ENCODE measurements at places on chromosomes 3 and 15.

- no peak for DNase-seq
These were observed 772 bp downstream of the FAM81A start for GRCh38 chr15:59438625-59439290.

GRCh38 chr3:103082501-103082900 lies 647.7 kb downstream of the ZPLD1 start:
- DNase-seq = no peak

DNA sequence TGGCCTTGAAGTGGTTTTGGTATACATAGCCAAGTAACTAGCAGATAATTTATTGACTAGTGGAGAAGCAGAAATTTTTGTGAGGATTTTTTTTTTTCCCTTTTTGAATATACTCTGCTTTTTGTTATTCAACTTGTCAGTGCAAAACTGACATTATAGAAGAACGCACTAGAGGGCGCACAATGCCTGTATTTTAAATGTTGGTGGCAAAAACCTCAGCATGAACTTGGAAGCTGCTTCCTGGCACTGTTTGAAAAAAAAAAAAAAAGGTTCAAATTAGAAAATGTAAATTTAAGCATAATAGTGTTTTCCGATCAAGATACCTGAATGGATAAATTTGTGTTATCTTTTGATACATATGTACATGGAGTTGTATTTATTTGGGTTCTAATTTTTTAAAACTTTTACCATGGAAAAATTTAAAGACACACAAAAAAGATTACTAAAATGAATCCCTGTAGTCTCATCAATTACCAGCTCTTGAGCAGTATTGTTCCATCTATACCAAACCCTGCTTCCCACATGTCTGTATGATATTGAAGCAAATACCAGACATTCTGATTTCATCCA lies 56.0 kb downstream of the SLC25A26 start:
- DNase-seq = peak; percentile 24

GRCh38 chr3:86993704-86994103 lies 2.8 kb upstream of the VGLL3 start:
- DNase-seq = no peak

DNA sequence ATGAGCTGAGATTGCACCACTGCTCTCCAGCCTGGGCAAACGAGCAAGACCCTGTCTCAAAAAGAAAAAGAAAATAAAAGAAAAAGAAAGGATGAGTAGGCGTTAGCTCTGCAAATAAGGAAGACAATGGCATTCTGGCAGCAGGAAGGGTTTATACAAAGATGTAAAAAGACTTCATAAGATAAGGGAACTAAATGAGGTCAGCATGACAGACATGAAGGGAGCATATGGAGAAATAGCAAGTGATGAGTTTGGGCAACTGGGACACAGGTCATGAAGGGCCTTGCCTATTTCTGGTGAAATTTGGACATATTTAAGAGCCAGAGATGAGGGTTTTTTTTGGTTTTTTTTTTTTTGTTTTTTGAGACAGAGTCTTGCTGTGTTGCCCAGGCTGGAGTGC lies 24.5 kb downstream of the TMEM266 start:
- no peak for DNase-seq

DNA sequence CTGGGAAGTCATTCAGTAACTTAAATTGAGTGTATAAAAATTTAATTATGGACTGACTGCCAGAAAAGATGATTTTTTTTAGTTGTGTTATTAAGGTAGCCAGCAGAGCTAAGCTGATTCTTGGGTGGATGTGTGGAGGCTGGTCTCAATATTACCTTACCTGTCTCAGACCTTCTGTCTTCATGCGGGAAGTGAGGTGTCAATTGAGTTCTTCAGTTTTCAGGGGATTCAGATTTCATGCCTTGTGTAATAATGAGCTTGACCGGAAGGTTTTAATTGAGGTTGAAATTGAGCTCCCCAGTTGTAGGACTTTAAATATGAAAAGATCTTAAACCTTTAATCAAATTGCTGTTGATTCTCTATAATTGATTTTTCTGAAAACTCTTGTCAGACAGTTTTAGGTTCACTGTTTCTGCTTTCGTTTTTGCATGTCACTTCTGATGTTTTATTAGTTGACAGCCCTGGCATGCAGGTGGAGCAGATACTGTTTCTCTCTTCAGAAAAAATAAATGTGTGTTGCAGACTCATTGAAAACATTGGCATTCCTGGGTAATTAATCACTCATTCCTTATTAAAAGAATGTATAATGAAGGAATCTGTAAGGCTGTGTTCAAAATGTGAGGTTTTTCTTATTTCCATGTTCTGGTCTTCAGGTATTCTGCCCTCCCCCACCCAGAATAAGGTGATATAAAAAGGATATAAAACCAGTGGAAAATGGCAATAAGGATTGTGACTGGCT lies 54.5 kb downstream of the PSMD6 start:
- DNase-seq = no peak

DNA sequence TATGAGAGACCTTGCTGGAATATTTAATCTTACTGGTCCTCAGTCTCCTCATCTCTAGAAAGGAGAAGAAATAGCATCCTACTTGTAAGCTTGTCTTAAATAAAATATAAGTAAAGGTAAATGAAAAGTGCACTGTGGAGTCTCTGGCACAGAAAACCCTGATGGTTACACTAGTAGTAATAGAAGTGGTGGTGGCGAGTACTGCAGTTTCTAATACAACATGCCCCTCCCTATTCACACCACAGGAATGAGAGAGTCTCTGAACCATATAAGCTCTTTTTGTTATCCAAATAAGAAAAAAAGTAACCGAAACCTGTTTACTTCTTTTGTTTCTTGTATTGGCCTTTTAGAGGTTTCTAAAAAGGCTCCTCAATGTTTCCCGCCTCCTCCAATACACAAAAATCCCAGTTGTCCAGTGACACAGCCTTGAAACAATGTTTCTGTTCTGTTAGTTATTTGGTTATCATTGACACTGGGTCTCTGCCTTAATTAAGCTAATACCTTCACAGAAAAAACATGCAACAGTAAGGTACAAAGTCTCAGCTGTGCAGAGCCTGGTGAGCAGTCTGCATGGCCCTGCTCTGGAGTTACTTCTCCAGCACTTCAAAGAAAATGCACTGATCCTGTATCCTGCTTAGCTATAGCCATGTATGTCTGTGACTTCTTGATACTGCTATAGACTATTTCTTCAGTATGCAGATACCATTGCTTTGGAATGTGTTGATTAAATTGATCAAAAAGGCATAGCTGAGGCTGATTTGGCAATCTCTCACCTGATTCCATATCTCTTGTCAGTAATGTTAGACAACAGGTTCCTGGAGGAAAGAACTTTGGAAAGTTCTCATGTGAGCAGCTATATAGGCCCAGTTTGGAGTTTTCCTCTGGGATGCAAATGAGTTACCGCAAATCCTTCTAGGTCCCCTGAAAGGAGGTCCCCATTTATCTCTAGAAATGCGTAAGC lies 315.6 kb upstream of the IL12A start:
- no peak for DNase-seq

DNA sequence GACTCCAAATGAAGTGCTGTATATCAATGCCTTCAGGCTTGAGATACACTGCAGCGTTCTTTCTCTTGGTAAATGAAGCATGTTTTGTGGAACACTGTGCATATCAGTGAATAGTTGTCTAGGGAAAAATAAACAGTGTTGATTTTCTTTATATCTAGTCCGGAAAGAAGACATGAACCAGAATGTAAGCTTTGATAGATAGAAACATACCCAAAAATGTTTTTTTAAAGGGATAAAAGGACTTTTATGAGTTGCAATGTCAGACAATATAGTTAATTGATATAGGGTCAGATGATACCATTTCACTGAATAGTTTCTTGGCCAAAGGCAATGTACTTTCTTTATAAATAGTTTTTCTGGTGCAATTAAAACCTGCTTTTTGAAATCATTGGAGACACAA lies 1037.8 kb downstream of the OTOL1 start:
- no peak for DNase-seq

DNA sequence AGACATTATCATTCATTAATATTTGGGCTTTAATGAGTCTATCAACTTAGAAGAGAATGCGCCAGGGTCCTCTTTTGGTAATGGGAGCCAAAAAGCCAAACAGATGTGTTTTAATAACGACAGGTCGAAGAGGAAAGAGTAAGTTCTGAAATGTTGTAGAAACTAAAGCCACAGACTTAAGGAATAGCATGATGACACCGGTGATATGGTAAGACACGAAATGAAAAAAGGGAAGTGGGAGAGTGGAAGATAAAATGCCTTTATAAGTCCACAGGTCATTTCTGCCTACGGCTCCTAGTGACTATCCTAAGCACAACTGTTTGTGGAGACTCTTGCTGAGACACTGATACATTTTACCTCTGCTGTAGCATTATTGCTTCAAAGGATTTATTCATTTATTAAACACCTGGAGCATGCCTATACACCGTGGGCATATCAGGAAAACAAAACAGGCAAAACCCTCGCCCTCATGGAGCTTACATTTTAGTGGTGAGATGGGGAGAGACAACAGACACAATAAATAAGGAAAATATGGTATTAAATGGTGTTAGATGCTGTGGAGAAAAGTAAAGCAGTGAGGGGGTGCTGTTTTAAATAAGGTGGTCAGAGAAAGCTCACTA lies 11.7 kb upstream of the CD47 start:
- no peak for DNase-seq

- no peak for DNase-seq
These were observed 295.2 kb upstream of the THBS1 start for GRCh38 chr15:39285663-39286062.

DNA sequence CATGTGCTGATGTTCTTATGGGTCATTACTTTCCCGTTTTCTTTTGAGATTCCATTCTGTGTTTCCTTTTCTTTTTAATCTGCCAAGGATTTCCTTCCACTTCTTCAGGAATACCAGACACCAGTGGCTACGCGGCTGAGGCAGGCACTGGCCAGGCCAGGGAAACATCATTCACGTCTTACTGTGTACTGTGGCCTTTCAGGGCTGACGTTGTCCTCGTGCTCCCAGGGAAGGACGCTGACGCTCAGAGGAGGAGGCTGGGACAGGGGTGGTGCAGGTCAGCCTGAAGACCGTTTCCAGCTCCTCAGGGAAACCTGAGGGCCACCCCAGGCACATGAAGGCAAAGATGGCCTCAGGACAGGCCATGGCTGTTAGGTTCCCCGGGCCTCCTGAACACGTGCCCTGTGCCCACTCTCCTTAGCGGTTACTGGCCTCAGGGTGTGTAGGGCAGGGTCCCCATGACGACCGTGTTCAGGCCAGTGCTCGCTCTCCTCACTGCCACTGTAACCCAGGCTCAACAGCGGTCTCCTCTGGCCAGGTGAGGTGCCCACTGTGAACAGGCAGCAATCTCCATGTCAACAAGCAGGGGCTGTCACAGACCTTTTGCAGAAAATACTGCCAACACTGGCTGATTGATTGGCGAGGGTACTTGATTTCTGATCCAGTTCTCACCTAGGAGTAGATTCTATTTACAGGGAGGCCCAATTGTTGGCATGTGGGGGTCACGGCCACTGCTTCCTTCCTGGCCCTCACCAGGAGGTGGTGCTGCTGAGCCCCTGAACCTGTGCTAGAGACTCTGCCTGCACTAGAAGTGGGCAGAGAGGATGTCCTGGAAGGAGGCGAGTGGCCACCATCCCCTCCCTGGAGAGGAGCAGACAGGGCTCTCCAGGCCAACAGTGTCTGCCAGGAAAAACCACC lies 169.5 kb downstream of the ATP10A start:
- no peak for DNase-seq

GRCh38 chr15:40836020-40836419 lies 7.5 kb upstream of the PPP1R14D start:
- DNase-seq = no peak

- no peak for DNase-seq
These were observed 16.3 kb upstream of the SMAD6 start for GRCh38 chr15:66685638-66686150.

DNA sequence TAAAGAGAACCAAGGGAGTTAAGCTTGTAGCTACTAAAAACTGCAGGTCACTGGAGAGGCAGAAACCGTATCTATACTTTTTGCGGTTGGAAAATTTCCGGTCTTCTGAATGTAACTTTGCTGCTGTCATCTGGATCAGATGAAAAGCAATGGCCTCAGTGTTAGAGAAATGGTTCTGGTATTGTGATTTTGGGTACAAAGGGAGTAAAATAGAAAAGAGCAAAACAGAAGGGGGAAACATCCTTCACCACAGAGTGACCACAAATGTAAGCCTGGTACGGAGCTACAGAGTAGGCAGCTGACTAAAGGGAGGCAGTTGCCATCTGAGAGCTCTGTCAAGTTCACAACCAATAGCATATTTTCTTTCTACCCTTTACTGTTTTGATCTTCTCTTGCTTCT lies 5.6 kb downstream of the CD96 start:
- DNase-seq = no peak

- DNase-seq = no peak
These were observed 54.7 kb upstream of the GK5 start for GRCh38 chr3:142279965-142280590.

DNA sequence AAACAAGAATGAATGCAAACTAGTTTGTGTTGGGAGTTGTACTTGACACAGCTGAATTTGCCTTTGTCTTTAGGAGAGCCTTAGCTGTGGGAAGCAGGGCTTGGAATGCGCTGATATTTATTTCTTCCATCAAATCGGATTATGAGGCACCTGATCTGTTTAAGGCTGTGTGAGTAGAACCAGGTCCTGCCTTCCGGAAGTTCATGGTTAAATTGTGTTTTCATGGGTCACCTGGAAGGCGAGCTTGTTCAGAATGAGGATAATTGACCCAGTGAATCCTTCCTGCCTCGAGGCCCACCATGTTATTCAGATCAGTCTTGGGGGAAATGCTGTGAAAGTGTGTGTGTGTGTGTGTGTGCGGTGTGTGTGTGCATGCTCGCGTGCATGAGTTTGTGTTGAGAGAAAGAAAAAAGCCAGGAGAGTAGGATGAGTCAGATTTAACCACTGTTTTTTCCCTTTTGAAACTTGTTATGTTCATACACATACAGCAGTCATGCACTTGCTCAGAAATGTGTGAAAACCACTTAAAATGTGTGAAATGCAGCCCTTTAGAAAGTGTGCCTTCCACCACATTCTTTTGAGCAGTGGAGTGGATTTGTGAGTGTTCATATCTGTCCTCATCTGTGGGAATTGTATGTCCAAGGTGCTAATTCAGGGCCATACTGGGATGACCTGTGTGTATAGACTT lies 36.7 kb downstream of the SMAD3 start:
- no peak for DNase-seq

DNA sequence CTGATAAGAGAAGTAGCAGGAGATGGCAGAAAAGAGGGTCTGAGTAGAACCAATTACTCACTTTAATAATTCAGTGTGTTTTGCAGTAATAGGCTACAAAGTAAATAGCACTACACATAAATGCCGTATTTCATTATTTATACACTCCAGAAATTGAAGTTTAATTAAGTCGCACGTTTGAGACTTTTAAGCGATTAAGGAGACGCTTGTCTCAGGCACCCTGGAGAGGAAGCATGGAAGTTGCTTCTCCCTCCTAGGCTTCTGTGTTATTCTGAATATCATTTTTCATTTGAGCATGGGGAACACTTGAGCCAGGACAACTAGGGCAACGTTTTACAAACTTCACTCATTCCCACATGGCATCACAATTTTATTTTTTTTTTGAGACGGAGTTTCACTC lies 12.2 kb downstream of the GXYLT2 start:
- DNase-seq = no peak

GRCh38 chr15:87347806-87348515 lies 908.6 kb downstream of the NTRK3 start:
- DNase-seq = no peak

GRCh38 chr3:14933820-14934425 lies 13.5 kb upstream of the NR2C2 start:
- DNase-seq = no peak

GRCh38 chr3:134345202-134345601 lies 29.0 kb downstream of the AMOTL2 start:
- DNase-seq = no peak

- DNase-seq = no peak
These were observed 355.3 kb upstream of the DCBLD2 start for GRCh38 chr3:99256788-99257187.

- no peak for DNase-seq
These were observed 239.9 kb downstream of the OPA1 start for GRCh38 chr3:193832833-193833413.
